ENCODE measurements at places on chromosomes 2 and 18.
A peak's percentile ranks its signal among the peaks of the same experiment; 100 is the strongest.

- no peak for DNase-seq
These were observed 303.5 kb upstream of the CHAC2 start for GRCh38 chr2:53463806-53464726.

DNA sequence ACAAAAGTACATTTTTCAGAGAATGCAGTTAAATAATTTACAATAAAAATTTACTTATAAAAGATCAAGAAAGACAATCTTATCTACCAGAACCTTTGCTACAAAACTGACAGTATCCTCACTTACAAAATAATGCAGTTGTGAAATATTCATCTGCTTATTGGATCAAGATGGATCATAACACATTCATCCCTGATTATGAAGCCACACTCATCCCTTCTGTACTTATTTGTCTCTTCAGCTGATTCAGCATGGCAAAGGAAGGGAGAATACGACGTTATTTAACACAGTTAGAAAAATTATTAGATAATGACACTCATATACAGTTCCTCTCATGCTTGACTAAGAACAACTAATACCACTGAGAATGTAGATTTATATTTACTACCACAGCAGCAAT is 46.4 kb downstream of the TCF4 start:
- DNase-seq = no peak

- DNase-seq = no peak
These were observed 306.8 kb upstream of the SKOR2 start for GRCh38 chr18:47558110-47558750.

DNA sequence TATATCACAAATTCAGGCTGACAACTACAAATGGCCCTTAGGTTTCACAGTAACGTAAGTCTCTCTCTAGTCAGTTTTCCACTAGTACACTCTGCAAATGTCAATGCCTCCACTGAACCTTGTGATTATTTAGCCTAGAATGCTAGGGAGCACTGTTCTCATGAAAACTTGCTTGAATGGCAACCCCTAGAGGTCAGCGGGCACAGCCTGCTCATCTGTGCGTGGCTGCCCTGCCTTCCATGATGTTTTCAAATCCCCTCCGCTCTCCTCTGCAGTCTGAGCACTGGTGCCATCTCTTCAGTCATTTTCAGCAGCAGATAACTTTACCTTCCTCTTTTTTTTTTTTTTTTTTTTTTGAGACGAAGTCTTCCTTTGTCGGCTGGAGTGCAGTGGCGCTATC is 84.1 kb upstream of the GULP1 start:
- no peak for DNase-seq

GRCh38 chr2:15359716-15360531 is 201.2 kb downstream of the NBAS start:
- no peak for DNase-seq

- no peak for DNase-seq
These were observed 77.0 kb downstream of the EPC2 start for GRCh38 chr2:148721520-148721931.

GRCh38 chr18:77013811-77014521 is 118.6 kb downstream of the MBP start:
- no peak for DNase-seq

- no peak for DNase-seq
These were observed 38.6 kb upstream of the GPAT2 start for GRCh38 chr2:96073170-96073775.

GRCh38 chr2:20635675-20636584 is 15.0 kb downstream of the HS1BP3 start:
- peak; percentile 72 for DNase-seq

GRCh38 chr2:132468821-132469675 is 52.4 kb downstream of the GPR39 start:
- no peak for DNase-seq

DNA sequence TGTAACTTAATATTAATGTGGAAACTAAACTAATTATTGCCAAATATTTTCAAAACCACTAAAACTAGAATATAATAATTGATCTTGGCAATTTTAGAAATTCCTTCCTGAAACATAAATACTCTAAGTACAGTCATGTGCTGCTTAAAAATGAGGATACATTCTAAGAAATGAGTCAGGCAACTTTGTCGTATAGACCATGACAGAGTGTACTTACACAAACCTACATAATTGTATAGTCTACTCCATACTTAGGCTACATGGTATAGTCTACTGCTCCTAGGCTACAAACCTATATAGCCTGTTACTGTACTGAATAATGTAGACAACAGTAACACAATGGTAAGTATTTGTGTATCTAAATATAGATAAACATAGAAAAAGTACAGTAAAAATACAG is 27.6 kb downstream of the FEZ2 start:
- no peak for DNase-seq

DNA sequence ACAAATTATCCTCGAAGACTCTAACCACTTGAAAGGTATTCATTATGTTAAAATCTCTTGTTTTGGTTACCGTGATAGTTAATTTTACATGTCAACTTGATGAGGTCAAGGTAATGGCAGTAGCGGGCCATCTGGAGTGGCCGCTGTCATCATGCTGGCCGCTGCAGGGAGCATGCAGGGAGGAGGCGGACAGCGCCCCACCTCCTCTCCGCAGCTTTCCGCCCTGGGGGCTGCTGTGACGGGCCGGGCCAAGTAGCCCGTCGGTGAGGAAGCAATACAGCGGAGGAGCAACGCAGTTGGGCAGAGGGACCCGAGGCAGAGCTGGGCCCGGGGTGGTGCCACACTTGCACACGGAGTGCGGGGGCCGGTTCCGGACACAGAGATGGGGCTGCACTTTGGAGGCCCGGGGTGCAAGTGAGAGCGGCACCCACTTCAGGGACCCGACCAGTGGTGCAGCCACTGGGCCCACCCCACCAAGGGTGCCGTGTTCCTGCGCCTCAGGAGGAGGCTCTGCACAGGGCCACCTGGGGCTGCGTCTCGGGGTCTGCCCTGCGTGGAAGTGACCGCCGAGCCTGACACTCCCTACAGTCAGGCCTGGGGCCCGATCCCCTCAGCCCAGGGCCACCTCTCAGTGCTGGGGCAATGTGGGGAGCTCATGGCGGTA is 452.4 kb downstream of the LRATD1 start:
- no peak for DNase-seq

- DNase-seq = no peak
These were observed 2003.8 kb upstream of the PIK3C3 start for GRCh38 chr18:39951142-39951720.

DNA sequence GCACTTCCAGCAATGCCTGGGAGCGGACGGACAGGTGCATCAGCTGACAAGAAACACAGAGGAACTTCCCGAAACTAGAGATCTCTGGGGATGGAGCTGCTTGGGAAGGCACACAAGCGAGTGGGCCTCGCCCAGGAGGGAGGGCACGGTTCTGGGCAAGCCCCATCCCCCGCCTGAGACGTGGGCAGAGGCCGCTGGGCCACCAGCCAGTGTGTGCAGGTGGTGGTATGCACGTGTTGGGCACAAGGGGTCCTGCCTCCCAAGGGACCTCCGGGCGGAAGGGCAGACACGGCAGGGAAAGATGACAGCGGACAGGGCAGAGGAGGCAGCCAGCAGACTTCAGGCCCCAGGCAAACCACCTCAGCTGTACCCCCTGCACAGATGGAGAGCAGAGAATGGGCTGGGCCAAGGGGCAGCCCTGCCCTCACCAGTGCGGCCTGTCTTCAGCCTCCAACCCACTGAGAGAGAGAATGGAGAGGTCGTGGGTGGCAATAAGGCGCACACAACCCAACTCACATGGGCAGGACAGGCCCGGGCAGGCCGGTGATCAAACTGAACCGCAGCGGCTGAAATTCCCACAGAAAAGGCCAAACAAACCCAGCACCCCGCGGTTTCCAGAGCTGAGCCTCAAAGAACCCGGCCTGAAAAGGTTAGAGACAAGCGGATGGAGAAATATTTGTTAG is 51.2 kb downstream of the HDAC4 start:
- DNase-seq = no peak

DNA sequence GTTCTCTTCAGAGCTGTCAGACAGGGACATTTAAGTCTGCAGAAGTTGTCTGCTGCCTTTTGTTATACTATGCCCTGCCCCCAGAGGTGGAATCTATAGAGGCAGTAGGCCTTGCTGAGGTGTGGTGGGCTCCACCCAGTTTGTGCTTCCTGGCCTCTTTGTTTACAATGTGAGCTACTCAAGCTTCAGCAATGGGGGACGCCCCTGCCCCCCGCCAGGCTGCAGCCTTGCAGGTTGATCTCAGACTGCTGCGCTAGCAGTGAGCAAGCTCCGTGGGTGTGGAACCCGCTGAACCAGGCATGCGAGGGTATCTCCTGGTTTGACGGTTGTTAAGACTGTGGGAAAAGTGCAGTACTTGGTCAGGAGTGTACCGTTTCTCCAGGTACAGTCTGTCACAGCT is 24.0 kb upstream of the PAIP2B start:
- no peak for DNase-seq

- DNase-seq = no peak
These were observed 288.7 kb downstream of the LPIN1 start for GRCh38 chr2:12035029-12035720.

DNA sequence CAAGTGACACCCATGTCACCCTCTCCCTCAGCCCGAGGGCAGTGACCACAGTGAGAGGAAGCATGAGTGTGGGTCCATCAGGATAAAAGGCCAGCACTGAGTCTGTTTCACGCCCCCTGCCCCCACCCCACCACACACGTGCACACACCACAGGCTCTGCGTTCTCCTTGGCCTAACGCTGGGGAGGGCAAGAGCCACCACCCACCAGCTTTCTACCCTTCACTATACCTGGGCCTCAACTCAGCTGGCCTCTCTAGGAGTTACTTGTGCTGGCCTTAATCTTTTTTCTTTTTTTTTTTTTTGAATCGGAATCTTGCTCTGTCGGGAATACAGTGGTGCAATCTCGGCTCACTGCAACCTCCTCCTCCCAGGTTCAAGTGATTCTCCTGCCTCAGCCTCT is 140.5 kb downstream of the ZFP36L2 start:
- DNase-seq = no peak

GRCh38 chr2:19911808-19912509 is 10.2 kb upstream of the TTC32 start:
- DNase-seq = no peak

DNA sequence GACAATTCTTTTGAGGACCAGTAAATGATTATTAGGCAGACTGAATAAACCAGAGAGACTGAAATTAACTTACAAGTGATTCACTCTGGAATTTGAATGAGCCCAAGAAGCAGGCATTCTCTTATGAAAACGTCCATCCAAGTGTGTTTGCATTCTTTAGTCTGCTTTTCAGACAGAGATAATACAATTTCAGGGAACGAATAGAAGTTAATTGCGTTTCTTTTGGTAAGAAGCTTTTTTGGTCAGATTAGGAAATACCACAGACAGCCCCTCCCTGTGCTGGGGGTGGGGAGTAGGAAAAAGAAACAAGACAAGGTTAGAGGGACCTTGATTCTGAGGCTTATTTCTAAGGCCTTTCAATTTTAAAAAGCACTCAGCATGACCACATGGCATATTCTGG is 874.4 kb downstream of the SUCLG1 start:
- no peak for DNase-seq

DNA sequence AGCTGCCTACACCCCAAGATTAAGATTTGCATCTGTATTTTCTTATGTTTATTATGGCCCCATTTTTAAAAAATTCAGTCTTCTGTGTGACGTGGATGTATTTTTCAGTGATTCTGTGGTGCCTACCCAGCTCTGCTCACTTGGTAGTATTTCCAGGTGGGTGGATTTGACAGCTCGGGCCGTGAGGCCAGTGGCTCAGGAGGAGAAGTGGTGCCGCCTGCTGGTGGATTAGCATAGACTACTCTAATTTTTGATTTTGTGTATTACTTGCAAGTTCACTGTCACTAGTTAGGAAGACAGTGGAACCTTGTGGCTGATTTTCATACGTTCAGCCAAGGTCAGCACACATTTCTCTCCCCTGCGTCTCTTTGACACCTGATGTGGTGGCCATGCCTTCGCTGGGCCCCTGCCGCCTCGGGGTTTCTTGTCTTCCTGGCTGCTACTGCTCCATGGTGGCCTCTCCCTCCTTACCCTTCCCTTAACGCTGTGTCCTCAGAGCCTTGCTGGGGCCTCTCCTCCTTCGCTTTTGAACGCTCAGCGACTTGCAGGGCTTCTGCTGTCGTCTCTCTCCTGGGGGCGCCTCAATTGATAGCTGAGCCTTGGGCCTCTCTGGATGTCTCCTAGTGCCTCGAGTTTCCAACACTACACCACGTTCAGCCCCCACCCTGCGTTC is 89.4 kb downstream of the DGKD start:
- peak; percentile 91 for DNase-seq

- no peak for DNase-seq
These were observed 36.8 kb upstream of the ZNF532 start for GRCh38 chr18:58827886-58828285.

DNA sequence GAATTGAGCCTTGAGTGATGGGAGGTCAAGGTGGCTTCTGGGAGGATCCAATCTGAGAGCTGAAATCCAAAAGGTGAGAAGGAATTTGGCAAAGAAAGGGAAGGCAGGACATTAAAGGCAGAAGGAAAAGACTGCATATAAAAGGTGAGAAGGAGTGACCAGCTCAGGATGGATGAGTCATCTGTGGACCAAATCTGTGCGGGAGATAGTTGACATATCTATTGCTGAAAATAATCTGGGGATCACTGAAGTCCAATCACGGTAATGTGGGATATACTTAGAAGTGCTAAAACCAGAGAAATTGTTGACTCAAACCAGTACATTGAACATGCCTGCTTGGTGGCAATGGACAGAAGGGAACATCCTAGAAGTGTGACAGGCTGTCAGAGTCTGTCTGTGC is 8.0 kb upstream of the PTPN4 start:
- DNase-seq = no peak

GRCh38 chr18:47899107-47899840 is 31.2 kb downstream of the SMAD2 start:
- no peak for DNase-seq

GRCh38 chr2:143177096-143177786 is 48.0 kb downstream of the ARHGAP15 start:
- DNase-seq = peak; percentile 64

- no peak for DNase-seq
These were observed 131.0 kb upstream of the SRD5A2 start for GRCh38 chr2:31711737-31712136.

DNA sequence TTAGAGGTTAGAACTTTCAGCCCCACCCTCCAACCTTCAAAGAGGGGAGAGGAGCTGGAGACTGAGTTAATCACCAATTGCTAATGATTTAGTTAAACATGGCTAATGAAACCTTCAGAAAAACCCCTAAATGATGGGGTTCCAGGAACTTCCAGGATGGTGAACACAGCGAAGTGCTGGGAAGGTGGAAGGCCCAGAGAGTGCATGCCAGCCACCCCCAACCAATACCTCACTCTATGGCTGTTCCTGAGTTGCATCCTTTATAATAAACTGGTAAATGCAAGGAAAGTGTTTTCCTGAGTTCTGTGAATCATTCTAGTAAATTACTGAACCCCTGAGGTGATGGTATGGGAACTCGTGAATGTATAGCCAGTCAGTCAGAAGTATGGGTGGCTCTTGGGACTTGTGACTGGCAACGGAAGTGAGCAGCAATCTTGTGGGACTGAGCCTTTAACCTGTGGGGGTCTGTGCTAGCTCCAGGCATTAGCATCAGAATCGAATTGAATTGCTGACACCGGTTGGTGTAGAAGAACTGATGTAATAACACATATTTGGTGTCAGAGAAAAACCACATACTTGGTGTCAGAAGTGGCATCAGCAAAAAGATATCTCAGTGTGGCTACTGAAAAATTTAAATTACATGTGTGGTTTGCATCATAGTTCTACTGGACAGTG is 37.4 kb downstream of the NPHP1 start:
- no peak for DNase-seq
